ENCODE measurements at places on chromosomes 7 and 10. TPM values are rescaled to one million over a fixed set of nuclear protein-coding genes. Genes with fewer than 3 reads are reported as not detected.

RBAK gene
- 9.8 TPM for total RNA-seq

ITIH5 gene
- total RNA-seq = 10.5 TPM

SYCE1 gene
- 0.87 TPM for total RNA-seq

DPP6 gene
- total RNA-seq = 1.6 TPM

PRSS58 gene
- not detected for total RNA-seq

CCL26 gene
- 1.2 TPM for total RNA-seq

FAM25C gene
- not detected for total RNA-seq

ZCWPW1 gene
- 4.8 TPM for total RNA-seq

CASP2 gene
- total RNA-seq = 26.7 TPM

GRCh38 chr7:18356191-18356645, 139.3 kb upstream of the HDAC9 start:
- no peak overlapping the region for H3K4me3 ChIP-seq
- no peak overlapping the region for H3K27ac ChIP-seq
- no peaks in the 10 kb centered on the region for H3K4me1 ChIP-seq
- H3K27me3 ChIP-seq = no peaks in the 10 kb centered on the region

- no peaks in the 10 kb centered on the region for H3K4me1 ChIP-seq
- H3K36me3 ChIP-seq = no peaks in the 10 kb centered on the region
- no peak overlapping the region for H3K27ac ChIP-seq
- no peaks in the 10 kb centered on the region for H3K27me3 ChIP-seq
- DNase-seq = no peak
- no peak overlapping the region for H3K4me3 ChIP-seq
These were observed 446.5 kb upstream of the NRP1 start for GRCh38 chr10:33780961-33781360.

- H3K27ac ChIP-seq = no peak overlapping the region
- no peak for DNase-seq
- H3K27me3 ChIP-seq = no peaks in the 10 kb centered on the region
- no peaks in the 10 kb centered on the region for H3K36me3 ChIP-seq
- no peaks in the 10 kb centered on the region for H3K4me1 ChIP-seq
These were observed 9.9 kb downstream of the CNNM1 start for GRCh38 chr10:99339077-99339476.

DNA sequence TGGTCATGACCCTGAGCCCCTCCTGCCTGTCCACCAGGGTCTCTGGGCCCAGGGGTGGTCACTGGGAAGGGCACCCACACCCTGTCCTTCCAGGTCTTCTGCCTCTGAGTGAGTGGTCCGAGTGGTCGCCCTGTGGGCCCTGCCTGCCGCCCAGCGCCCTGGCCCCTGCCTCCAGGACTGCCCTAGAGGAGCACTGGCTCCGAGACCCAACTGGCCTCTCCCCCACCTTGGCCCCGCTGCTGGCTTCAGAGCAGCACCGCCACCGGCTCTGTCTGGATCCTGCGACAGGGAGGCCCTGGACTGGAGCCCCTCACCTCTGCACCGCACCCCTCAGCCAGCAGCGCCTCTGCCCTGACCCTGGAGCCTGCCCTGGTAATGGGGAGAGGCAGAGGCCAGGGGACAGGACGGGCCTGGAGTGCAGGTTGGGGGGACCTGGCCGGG, 13.9 kb upstream of the ZNF862 start:
- DNase-seq = peak; percentile 58
- no peak overlapping the region for H3K4me3 ChIP-seq
- H3K27me3 ChIP-seq = no peaks in the 10 kb centered on the region
- H3K4me1 ChIP-seq = no peaks in the 10 kb centered on the region

GRCh38 chr7:124071843-124072242, 39.0 kb upstream of the TMEM229A start:
- no peaks in the 10 kb centered on the region for H3K36me3 ChIP-seq
- no peak overlapping the region for H3K27ac ChIP-seq
- no peaks in the 10 kb centered on the region for H3K27me3 ChIP-seq
- H3K4me1 ChIP-seq = no peaks in the 10 kb centered on the region
- H3K4me3 ChIP-seq = no peak overlapping the region

GRCh38 chr10:31090894-31091607, 59.4 kb upstream of the ZNF438 start:
- no peaks in the 10 kb centered on the region for H3K27me3 ChIP-seq
- no peaks in the 10 kb centered on the region for H3K4me1 ChIP-seq
- DNase-seq = no peak
- no peak overlapping the region for H3K4me3 ChIP-seq
- H3K27ac ChIP-seq = no peak overlapping the region

GRCh38 chr10:86187499-86188239, 178.9 kb downstream of the GRID1 start:
- H3K4me3 ChIP-seq = no peak overlapping the region
- H3K4me1 ChIP-seq = no peaks in the 10 kb centered on the region
- no peak overlapping the region for H3K27ac ChIP-seq
- peak; percentile 19 for DNase-seq
- H3K36me3 ChIP-seq = no peaks in the 10 kb centered on the region

GRCh38 chr10:97444212-97444611, 1.6 kb downstream of the EXOSC1 start:
- peaks cover 37% of the 10 kb centered on the region for H3K4me1 ChIP-seq
- peaks cover 36% of the 10 kb centered on the region for H3K36me3 ChIP-seq

DNA sequence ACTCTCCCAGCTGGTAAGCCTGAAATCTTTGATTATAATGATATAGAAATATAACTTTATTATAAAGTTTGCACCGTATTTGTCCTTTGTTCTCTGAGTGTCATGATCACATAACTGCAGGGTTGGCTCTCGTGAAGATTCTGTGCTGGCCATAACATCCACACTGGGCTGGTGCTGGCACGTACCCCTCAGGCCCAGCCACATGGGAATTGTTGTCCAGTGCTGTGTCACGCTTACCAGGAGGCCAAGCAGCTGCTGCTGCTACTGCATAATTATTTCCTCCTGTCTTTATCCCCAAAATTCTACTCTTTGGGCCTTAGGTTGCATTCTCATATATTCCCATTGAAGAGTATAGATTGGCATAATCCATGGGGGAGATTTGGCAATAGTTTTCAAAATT, 20.8 kb upstream of the UCN3 start:
- H3K27ac ChIP-seq = no peak overlapping the region
- H3K4me1 ChIP-seq = no peaks in the 10 kb centered on the region
- no peak for DNase-seq
- H3K4me3 ChIP-seq = no peak overlapping the region

DNA sequence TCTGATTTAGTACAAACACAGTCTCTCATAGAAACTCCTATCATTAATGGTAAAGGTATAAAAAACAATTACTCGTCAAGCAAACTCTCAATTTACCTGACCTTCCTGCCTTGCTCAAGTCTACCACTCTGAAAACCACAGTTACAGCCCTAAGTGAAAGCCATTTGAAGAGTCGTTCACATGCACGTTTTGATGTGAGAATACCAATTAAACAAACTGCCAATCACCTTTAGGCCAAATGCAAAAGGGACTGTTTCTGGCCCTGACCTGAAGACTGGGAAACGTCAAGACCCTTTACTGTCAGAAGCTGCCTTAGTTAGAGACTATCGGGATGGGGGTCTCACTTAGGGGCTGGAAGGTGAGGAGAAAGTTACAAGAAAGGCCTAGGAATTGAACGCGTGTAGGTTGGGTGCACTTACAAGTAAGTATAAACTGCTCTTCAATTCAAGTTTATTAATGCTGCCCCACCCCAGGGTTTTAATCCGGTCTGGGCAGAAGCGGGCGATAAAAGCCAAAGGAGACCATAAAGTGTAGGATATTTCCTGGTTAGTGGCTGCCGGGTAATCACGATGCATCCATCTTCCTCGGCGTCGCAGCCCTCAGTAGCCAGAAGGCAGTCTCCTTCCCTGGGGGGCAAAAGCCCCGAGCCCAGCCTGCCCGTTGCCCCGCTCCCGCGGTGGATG, 935 bp downstream of the TM9SF3 start:
- no peaks in the 10 kb centered on the region for H3K27me3 ChIP-seq
- H3K4me3 ChIP-seq = peak overlapping the region; percentile 92
- no peak for DNase-seq
- peaks cover 52% of the 10 kb centered on the region for H3K4me1 ChIP-seq
- H3K36me3 ChIP-seq = no peaks in the 10 kb centered on the region

GRCh38 chr10:102150970-102151773, 1.0 kb upstream of the NOLC1 start:
- H3K27ac ChIP-seq = peak overlapping the region; percentile 91
- no peak for DNase-seq
- H3K36me3 ChIP-seq = peaks cover 49% of the 10 kb centered on the region
- H3K4me1 ChIP-seq = peaks cover 21% of the 10 kb centered on the region
- no peaks in the 10 kb centered on the region for H3K27me3 ChIP-seq

DNA sequence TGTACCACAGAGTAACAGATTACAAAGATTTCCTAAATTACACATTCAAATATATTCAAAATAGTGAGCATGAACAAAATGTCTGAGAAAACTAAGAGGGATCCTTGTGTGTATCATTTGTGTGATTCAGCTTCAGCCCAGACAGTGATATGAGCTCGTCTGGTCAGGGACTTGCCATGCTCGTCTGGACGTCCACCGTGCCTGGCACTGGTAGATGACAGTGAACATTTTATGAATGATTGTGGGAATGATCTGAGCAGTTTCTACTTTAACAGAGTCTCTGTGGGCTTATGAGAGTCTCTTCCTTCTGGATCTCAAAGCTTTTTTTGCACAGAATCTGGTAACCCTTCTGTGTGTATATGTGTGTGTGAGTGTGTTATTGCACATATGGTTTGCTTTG, 34.2 kb upstream of the ANKRD2 start:
- no peaks in the 10 kb centered on the region for H3K36me3 ChIP-seq
- no peak overlapping the region for H3K27ac ChIP-seq
- no peak overlapping the region for H3K4me3 ChIP-seq
- peaks cover 32% of the 10 kb centered on the region for H3K4me1 ChIP-seq
- no peaks in the 10 kb centered on the region for H3K27me3 ChIP-seq

- no peaks in the 10 kb centered on the region for H3K27me3 ChIP-seq
- H3K4me3 ChIP-seq = no peak overlapping the region
- DNase-seq = no peak
- H3K27ac ChIP-seq = no peak overlapping the region
These were observed 17.9 kb downstream of the CLRN3 start for GRCh38 chr10:127874671-127875448.

DNA sequence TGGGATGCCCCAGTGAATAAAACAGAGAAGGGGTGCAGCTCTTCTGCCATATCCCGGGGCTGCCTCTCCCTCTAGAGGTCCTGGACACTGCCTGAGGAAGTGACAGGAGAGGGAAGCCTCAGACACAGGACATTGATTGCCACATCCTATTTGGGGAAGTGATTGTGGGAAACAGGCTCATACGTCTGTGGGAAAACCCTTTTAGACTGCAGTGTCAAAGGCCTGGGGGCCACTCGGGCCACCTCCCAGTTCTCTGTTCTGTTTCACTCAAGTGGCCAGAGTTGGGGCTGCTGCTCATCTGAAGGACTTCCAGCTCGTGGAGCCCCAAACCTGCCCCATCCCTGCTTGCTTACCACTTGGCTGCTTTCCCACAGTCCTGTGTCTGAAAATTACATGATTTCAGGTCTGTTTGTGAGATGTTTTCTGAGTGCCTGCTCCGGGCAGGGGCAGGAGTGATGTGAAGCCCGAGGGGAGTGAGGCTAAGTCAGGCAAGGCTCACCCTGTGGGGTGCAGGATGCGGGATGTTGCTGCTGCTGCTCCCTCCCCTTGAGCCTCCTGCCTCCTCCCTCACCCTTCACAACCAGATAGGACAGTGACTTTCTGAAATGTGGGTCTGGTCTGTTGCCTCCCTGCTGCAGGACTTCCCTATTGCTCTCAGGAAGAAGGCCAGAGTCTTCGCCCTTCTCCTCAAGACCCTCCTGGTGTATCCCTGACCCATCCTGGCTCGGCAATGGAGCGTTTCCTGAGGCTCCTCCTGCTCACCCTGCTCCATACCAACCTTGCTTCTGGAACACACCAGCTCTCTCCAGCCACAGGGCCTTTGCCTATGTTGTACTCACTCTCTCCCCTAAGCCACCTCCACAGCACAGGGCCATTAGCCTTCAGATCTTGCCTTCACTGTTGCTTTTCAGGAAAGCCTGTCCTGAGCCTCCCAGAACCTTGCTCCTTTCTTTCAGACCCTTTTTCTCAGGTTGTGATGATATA, 58.4 kb downstream of the NEURL1 start:
- DNase-seq = peak; percentile 65
- H3K36me3 ChIP-seq = no peaks in the 10 kb centered on the region
- H3K27ac ChIP-seq = no peak overlapping the region
- peaks cover 7% of the 10 kb centered on the region for H3K4me1 ChIP-seq
- H3K4me3 ChIP-seq = no peak overlapping the region
- peaks cover 10% of the 10 kb centered on the region for H3K27me3 ChIP-seq

- no peak overlapping the region for H3K27ac ChIP-seq
- peak; percentile 19 for DNase-seq
- peaks cover 18% of the 10 kb centered on the region for H3K4me1 ChIP-seq
- H3K36me3 ChIP-seq = no peaks in the 10 kb centered on the region
These were observed 297.5 kb upstream of the ZMIZ1 start for GRCh38 chr10:78771260-78771659.

DNA sequence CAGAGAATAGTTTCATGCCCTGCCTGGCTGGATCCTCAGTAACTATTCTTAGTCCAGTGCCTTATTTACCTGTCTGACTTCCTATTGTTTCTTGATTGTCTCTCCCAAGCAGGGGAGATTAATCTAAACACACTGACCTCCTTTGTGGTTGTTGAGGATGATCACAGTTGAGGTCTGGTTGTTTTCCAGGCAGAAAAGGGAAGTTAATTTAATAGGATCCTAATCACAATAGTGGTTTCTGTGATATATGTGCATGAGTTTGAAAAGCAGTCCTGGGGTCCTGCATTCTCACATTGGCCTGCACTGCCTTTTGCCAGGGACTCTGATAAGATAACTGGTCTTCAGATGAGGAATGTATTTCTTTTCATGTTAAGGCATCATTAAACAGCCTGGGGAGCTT, 130.1 kb downstream of the SND1 start:
- peaks cover 19% of the 10 kb centered on the region for H3K4me1 ChIP-seq
- no peaks in the 10 kb centered on the region for H3K36me3 ChIP-seq
- H3K4me3 ChIP-seq = no peak overlapping the region
- no peak for DNase-seq
- no peak overlapping the region for H3K27ac ChIP-seq
- no peaks in the 10 kb centered on the region for H3K27me3 ChIP-seq

DNA sequence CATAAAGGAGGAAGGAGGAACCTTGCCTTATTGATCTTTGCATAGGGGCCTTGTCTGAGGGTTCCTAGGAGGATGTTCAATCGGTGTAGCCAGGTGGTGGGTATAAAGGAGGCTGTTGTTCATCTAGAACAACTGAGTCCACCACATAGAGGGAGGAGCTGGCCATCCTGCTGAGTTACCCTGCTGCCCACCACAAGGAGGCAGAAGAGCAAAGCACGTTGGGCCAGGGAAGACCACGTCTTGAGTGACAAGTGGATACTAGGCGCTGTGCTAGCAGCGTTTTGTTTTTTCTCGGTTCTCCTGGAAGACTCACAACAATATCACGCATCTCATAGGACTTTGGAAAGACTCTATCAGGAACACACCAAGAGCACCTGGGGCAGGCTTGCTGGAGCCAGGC, 20.0 kb downstream of the FOXI2 start:
- no peaks in the 10 kb centered on the region for H3K27me3 ChIP-seq
- H3K4me3 ChIP-seq = no peak overlapping the region
- no peak for DNase-seq

GRCh38 chr7:1325246-1325645, 92.6 kb downstream of the UNCX start:
- H3K4me3 ChIP-seq = no peak overlapping the region
- no peaks in the 10 kb centered on the region for H3K4me1 ChIP-seq
- H3K27ac ChIP-seq = no peak overlapping the region
- DNase-seq = peak; percentile 54
